ENCODE measurements at places on chromosomes 2 and 18.

- DNase-seq, result no peak
Measured at GRCh38 chr2:43482961-43483360, 112.9 kb downstream of the THADA start.

DNA sequence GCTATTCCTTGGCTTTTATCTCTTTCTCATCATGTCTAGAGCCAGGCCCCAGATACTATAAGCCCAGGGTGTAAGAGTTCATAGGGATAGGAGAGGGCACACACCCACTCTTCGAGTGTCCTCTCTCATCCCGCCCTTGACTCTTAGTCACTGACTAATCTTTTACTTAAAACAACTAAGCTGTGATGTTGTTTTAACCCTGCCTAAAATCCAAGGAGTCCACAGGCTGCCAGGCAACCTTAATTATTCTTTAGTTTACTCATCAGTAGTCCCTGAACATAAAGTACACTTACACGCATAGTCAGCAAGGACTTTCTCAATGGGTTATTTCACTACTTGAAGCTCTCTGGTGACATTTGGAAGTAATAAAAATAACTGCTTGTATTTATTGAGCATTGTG lies 28.4 kb downstream of the GREB1L start:
- DNase-seq, result no peak

GRCh38 chr18:51559902-51560287 lies 362.4 kb upstream of the MEX3C start:
- no peak for DNase-seq

DNA sequence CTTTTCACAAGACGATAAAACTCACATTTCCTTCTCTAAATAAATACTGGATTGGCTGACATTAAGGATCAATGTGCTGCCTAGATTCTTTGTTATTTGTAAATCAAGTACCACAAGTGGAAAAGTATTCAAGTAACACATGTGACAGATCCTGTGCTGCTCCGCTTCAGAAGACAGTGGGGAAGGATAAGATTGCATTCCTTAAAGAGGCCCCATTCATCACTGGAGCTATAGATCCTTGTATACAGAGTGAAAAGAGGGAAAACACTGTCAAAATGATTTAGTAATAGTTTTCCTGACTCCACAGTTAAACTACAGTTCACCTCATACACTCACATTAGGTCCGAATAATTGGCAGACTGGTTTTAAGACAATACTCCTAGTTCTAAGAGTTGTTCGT lies 108.0 kb upstream of the CSRNP3 start:
- no peak for DNase-seq

GRCh38 chr2:10375570-10376281 lies 72.4 kb downstream of the ODC1 start:
- no peak for DNase-seq

DNA sequence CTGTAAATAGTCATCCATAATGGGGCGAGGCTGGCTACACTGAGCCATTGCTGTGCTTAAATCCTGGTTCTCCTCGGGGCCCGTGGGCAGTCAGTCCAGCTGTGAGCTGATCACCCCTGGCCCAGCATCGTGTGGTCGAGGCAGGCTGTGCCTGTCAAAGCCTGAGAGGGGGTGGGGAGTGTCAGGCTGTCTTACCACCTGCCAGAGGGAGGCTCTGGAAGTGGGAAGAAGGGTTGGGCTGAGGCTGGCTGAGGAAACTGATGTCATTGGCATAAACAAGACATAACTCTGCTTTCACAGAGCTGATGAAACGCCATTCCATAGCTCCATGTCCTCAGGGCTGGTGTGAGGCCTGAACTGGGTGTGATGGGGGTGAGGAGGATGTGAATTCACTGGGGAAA lies 49.7 kb downstream of the KLHL29 start:
- no peak for DNase-seq

- DNase-seq, result peak; percentile 41
Measured at GRCh38 chr2:95380280-95380679, 22.2 kb upstream of the FAHD2A start.

- DNase-seq, result no peak
Measured at GRCh38 chr18:50955253-50955652, 12.6 kb upstream of the ELAC1 start.

- DNase-seq, result no peak
Measured at GRCh38 chr18:48230467-48231113, 178.6 kb downstream of the ZBTB7C start.

- peak; percentile 46 for DNase-seq
Measured at GRCh38 chr2:11871421-11871820, 125.0 kb downstream of the LPIN1 start.

GRCh38 chr2:109611467-109612095 lies 2.2 kb downstream of the SEPTIN10 start:
- DNase-seq, result no peak

GRCh38 chr2:218434456-218434855 lies 15.5 kb downstream of the VIL1 start:
- no peak for DNase-seq

GRCh38 chr2:83842421-83842820 lies 616.7 kb downstream of the SUCLG1 start:
- DNase-seq, result no peak

- DNase-seq, result no peak
Measured at GRCh38 chr2:46780801-46781445, 134.7 kb downstream of the MCFD2 start.

GRCh38 chr2:8427211-8427610 lies 254.6 kb upstream of the ID2 start:
- DNase-seq, result no peak

DNA sequence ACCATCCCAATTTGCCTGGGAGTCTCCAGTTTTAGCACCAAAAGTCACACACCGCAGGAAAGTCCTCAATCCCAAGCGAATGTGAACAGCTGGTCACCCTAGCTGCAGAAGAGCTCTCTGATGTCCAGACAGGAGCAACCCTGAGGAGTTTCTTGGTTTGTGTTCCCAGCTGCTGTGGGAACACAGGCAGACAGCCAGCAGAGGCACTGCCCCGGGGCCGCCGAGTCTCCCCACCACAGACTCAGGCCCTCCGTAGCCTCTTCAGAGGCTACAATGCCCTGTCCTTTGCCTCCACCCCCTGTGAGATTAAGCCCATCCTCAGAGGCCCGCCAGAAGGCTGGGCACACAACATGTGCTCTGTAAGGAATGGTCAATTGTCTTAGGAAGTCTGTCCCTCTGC lies 111.5 kb downstream of the TTC32 start:
- peak; percentile 63 for DNase-seq

- no peak for DNase-seq
Measured at GRCh38 chr2:241506793-241507429, 1.5 kb downstream of the STK25 start.

GRCh38 chr18:53241161-53241560 lies 901.2 kb downstream of the DCC start:
- no peak for DNase-seq

DNA sequence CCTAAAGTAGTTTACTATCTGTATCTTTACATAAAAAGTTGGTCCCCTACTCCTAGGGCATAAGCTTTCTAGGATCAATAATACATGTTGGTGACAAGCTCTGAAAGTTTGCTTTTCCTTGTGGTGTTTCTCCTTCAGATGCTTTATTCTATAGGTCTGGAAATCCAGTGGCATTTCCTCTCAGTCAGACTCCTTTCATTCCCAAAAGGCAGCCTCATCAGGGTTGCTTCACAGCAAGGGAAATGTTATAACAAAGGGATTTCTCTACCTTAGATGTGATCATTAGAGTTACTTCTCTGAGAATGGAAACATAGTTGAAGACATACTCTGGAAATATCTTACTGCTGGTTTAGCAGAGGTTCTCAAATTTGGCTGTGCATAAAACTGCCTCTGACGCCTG lies 1072.4 kb upstream of the ZEB2 start:
- no peak for DNase-seq

DNA sequence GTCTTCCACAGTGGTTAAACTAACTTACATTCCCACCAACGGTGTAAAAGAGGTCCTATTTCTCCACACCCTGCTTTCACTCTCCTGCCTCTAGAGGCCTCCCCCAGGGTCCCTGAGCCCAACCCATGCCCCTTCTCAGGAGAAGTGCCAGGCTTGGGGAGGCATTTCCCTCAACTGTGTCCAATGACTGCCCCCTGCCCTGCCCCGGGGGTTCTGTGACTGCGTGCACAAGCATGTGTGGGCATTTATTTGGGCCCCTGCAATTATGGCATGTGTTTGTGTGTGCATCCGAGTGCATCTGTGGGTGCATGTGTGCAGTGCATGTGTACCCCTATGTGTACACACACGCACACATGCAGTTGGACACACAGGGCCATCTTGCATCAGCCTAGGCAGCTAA lies 57.3 kb downstream of the INHBB start:
- DNase-seq, result no peak

- DNase-seq, result no peak
Measured at GRCh38 chr2:215270118-215270451, 41.8 kb upstream of the ATIC start.

DNA sequence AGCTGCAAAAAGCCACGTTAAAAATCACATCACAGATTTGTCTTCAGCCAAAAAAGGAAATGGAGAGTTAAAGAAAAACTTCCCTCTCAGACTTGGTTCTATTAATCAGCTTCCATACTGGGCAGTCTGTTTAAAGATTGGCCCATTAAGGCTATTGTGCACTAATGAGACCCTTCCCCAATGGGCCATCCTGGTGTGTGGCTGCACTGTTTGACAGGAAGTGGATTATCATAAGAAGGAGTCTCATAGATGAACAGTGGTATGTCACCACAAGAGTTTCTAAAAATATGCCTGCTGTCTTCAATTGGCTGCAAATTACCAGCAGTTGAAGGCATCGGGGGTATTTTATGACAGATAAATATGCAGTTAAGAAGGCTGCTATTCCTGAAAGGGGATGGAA lies 247.6 kb upstream of the THSD7B start:
- DNase-seq, result no peak

GRCh38 chr2:162074928-162075688 lies 1.1 kb upstream of the DPP4 start:
- DNase-seq, result no peak
